Activated T-helper 17 cell treated with anti-CD3 and anti-CD28 coated beads, Interleukin-2, amount 50 U/mL, for 72 hours (primary cell): ENCODE measurements at places on chromosomes 3 and 15.

DNA sequence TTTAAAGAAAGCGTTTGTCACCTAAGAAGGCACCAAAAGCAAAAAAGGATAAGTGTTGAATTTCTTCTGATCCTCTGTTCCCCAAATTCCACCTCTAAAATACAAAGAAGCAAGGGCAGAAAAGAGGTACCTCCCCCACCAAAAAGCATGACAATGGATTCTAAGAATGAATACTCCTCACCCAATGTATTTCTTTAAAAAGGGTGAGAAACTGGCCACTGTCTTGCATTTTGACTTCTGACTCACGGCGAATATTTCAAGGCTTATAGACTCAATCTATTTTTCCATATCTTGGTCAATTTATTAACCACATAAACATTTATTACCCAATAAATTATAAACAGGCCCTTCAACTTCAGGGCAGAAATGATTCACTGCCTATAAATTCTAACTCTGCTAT is 131.1 kb downstream of the NR1I2 start:
- ATAC-seq: no peak

GRCh38 chr15:80946576-80946975 is 43.0 kb downstream of the MESD start:
- ATAC-seq: no peak

DNA sequence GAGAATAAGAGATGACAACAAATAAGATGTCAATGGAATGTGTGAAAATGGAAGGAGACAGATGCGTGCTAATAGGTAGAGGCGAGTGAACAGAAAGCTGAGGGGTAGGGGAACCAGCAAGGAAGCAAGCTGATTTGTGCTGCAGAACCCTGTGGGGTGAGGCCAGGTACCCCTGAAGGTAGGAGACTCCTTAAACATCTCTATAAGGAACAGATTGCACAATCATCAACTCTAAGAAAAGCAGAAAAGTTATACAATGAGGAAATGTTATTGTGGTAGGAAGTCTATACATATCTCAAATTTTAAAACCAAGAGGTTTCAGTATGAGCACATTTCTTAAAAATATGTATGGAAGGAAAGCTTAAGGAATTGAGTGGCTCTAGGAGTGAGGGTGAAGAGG is 315.0 kb upstream of the TPM1 start:
- ATAC-seq: no peak

DNA sequence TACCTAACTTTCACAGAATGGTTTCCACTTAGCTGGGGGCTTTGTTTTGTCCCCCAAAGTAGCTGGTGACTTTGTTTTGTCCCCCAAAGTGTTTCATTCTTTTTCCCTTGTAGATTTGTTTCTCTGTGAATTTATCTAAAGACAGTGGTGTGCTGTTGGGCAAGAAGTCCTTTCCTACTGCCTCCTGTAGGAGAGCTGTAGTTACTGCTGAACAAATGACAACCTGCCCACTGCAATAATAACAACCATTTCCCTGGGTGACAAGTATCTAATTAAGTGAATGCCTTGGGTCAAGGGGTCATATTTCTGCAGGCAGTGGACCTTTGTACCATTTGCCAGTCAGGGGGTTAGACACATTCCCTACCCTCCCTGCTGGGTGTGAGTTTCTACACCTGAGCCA is 125.4 kb upstream of the BFSP2 start:
- no peak for ATAC-seq

DNA sequence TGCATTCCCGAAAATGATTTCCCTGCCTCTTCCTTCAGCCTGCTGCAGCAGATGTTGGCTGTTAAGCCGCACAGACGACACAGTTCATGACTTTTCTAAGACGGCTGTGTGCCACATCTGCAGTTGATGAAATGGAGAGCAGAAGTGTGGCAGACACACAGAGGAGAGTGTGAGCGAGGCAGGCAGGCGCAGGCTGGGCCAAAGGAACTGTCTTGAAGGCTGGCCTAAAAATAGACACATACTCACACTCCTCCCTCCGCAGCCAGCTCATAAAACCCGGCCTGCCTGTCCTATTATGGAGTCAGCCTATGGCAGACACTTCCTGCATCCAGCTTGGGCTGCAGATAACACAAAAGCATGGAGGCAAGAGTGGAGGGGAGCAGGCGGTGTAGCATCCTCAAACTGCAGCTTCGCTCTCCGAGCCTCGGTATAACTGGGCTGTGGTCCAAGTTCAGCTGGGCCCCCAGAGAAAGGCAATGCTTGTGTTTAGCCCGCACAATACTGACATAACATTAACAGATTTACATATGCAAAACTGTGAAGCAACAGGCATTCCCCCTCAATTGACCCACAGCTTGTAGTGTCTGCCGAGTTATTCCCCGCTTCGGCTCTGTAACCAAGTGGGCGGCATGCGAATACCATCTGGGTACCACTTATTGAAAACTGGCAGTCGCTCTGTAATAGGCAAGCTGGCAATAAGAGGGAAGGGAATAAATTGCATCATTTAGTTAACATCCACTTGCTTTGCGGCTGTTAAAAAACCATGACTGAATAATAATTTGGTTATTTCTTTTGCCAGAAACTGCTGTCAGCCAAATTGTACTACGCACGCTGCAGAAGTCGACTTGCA is 40.8 kb downstream of the FOXP1 start:
- ATAC-seq: no peak

GRCh38 chr3:31620656-31621055 is 87.9 kb downstream of the STT3B start:
- ATAC-seq: peak; percentile 43

DNA sequence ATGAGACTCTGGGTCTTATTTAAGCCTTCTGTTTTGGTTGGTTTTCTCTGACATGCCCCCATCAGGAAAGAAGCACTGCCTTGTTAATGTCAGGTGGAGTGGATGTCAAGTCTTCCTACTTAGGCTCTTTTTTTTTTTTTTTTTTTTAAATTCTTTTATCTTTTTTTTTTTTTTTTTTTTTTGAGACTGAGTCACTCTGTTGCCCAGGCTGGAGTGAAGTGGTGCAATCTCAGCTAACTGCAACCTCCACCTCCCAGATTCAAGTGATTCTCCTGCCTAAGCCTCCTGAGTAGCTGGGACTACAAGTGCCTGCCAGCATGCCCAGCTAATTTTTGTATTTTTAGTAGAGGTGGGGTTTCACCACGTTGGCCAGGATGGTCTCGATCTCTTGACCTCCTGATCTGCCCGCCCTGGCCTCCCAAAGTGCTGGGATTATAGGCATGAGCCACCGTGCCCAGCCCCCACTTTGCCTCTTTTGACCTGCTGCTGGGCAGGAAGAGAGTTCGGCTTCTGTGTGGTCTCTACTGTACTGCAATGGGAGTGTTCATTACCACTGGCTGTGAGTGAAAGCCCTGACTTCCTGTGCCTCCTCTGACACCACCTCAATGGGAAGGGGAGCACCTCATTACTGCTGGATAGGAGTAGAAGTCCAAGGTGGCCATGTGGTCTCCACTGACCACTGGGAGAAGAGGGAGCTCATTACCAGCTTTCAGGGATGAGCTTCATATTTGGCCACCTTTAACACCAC is 10.9 kb downstream of the CTDSPL start:
- ATAC-seq: no peak

GRCh38 chr3:108301695-108302404 is 5.5 kb downstream of the HHLA2 start:
- ATAC-seq: peak; percentile 75

- ATAC-seq: peak; percentile 3
Measured at GRCh38 chr15:75452865-75453702, 1.6 kb upstream of the SIN3A start.

DNA sequence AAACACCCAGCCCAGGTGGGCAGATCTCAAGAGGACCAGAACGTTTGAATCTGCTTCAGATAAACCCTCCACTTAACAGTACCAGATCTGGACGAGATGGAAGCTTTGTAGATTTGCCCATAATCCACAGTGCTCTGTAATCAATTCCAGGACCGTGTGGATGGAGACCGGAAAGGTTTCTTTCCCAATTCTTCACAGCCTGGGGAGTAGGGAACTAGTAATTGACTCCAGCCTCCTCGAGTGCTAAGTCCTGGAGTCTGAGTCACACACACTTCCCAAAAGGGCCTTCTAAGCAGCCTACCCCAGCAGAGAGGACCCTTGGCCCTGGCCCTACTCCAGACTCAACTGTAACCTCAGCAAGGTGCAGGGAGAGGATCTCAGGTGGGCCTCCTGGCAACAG is 56.2 kb upstream of the TSEN2 start:
- ATAC-seq: no peak

DNA sequence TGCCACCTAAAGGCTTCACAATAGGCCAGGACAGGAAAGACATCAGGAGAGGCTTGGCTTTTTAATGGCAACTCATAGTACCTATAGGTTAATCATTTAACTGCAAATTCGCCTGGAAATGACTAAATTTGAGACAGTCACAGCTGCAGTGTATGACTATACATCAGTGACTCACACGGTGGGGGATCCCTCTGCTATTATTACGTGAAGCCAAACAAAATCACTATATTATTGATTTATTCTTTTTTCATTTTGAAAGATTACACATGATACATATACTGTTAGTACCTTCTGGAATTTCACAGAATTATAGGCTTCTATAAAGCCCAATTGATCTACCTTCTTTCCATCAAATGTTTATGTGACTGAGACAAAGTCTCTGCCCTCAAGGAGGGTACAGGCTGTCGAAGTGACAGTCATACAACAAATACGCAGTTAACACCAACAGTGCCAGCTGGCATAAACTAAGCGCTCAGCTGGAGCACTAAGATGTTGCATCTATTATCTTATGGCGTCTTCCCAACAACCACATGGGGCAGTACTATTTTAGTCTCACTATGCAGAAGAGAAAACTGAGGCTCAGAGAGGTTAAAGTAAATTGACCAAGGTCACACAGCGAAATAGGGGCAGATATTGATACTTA is 82.0 kb upstream of the LMOD3 start:
- ATAC-seq: peak; percentile 73

GRCh38 chr3:174541708-174542315 is 317.3 kb upstream of the NAALADL2 start:
- ATAC-seq: no peak

DNA sequence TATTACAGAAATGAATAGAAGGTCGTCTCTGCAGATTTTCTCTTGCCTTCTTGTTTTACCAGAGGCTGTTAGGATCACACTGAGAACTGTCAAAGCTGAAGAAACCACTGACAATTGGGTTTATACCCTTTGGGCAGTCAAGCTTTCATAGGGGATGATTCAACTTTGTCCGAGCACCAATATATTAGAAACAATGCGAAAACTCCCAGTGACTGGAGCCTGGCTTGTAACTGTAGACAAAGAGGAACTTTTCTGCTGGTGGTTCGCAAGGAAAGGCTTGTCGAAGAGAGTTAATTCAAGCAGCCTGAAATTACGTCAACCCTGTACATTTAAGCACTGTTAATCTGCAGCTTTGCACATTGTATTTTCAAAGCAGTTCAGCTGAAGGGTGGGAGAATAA is 193.2 kb upstream of the ZNF385D start:
- ATAC-seq: no peak

DNA sequence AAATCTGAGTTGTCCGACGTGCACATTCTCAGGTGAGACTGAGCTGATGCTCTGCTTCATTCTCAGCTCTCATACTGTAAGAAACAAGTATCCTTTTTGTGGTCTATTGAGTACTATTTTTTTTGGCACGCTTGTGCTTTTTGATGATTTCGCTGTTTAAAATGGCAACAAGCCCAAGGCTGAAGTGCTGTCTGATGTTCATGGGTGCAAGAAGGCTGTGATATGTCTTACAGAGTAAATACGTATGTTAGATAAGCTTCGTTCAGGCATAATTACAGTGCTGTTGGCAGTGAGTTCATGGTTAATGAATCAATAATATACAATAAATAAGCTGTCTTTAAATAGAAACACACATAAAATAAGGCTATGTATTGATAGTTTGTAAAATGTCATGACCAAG is 27.2 kb downstream of the AQR start:
- ATAC-seq: no peak

GRCh38 chr3:30309961-30310954 is 296.1 kb upstream of the TGFBR2 start:
- no peak for ATAC-seq

GRCh38 chr3:98692787-98693473 is 70.2 kb upstream of the ST3GAL6 start:
- ATAC-seq: no peak

- ATAC-seq: no peak
Measured at GRCh38 chr15:94670438-94671034, 439.2 kb downstream of the MCTP2 start.

- no peak for ATAC-seq
Measured at GRCh38 chr3:101195951-101196713, 124.2 kb downstream of the IMPG2 start.

DNA sequence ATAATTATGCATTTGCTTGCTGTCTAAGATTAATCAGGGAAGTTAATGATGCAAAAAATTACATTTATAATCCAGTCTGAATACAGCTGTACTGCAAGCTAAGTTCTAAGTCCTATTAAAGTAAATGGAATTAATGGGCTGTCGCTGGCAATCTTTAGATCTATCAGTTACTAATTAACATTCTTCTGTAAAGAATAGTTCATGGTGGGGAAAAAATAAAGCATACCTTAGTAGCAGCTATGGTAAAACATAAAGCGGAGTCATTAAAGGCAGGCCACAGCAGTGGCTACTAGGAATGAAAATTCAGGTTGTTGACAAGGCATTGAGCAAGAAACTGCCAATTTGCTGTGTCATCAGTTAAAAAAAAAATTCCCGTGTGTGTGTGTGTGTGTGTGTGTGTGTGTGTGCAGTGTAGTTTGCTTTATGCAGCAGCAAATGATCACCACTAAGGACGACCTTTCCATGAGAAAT is 129.8 kb downstream of the ZNF385D start:
- no peak for ATAC-seq

DNA sequence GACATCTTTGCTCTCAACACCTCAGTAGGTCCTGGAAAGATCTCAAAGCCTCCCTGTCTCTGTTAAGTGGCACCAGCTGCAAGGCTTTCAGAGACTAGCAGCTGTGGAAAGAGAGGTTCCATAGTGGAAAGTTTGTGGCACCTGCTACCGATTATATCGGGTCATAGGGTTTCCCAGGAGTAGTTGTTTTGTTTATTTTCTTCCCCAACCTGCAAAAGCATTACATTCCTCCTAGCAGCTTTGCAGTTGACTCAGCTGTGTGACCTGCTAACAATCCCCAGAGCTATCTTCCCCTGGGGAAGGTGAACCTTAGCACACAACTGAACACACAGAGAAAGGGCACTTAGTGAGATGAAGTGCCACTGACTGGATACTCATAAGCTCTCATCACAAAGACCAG is 598.9 kb upstream of the GRM7 start:
- ATAC-seq: no peak

GRCh38 chr3:192851821-192852372 is 65.8 kb downstream of the MB21D2 start:
- ATAC-seq: no peak

DNA sequence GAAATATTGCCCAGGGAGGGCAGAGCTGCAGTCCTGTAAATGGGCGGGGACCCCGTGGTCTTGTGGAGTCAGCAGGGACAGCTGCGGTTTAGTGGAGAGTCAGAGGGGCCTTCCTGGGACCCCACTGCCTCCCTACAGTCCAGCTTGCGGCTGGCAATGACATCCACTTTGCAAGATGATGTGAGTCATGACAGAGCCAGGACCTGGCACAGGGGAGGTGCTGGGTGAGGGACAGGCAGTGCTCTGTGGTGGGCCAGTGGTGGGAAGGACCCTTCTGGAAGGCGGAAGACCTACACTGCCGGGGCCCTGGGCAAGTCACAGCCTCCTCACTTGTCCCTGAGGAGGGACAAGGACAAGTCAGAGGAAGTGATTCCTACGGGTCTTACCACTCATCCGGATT is 17.8 kb downstream of the APBA2 start:
- no peak for ATAC-seq
